Stimulated activated CD4-positive, alpha-beta T cell treated with anti-CD3 and anti-CD28 coated beads, Interleukin-15, amount 100 ng/mL, for 1 hour (primary cell): ENCODE measurements at places on chromosomes 2 and 18.

DNA sequence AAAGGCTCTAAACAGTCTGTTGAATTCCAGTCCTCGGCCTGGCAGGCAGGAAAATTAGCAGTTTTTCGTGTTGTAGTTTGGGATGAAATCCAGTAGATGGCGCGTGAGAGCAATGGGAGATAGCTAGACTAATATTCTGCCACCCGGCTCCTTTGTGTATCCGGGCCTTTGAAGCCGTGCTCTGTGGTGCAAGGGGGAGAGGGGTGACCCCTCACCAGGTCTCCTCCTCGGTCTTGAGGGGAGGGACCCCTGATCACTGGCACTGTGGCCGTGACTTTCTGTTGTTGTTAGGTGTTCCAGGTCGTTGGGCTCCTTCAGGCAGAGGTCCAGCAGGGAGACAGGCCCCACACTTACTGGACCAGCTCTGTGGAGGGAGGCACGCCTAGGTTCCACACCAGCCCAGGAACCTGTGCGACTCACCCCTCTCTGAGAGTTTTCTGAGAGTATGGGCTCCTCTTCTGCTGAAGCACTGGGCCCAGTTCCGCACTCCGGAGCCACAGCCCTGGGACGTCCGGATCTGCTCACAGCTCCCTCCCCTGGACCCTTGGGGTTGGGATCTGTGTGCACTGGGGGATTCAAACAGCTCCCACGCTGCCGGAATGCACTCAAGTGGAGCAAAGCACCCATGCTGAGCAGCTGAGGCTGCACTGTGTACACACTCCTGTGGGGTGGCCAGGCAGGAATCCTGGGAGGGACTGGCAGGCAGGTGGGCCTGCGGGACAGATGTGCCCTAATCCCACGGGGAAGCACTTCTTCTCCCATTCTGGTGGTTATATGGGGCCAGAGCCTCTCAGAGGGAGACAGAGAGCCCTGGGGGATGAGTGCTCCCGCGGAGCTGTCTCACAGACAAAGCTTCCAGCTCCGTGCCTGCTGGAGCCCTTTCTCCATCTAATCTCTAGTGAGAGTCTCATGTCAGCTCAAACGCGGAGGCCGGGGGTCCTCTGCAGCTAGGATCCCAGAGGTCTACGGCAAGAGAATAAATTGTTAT, 8.8 kb downstream of the GKN2 start:
- peak; percentile 15 for DNase-seq

DNA sequence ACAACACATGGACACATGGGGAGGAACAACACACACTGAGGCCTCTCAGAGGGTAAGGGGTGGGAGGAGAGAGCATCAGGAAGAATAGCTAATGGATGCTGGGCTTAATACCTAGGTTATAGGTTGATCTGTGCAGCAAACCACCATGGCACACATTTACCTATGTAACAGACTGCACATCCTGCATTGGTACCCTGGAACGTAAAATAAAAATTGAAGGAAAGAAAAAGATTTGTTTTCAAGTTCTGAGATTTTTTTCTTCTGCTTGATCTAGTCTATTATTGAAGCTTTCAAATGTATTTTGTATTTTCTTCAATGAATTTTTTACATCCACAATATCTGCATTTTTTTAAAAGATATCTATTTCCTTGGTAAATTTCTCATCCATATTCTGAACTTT, 59.3 kb upstream of the SLC4A10 start:
- no peak for DNase-seq

- DNase-seq = no peak
These were observed 281.1 kb upstream of the POU3F3 start for GRCh38 chr2:104572834-104573233.

DNA sequence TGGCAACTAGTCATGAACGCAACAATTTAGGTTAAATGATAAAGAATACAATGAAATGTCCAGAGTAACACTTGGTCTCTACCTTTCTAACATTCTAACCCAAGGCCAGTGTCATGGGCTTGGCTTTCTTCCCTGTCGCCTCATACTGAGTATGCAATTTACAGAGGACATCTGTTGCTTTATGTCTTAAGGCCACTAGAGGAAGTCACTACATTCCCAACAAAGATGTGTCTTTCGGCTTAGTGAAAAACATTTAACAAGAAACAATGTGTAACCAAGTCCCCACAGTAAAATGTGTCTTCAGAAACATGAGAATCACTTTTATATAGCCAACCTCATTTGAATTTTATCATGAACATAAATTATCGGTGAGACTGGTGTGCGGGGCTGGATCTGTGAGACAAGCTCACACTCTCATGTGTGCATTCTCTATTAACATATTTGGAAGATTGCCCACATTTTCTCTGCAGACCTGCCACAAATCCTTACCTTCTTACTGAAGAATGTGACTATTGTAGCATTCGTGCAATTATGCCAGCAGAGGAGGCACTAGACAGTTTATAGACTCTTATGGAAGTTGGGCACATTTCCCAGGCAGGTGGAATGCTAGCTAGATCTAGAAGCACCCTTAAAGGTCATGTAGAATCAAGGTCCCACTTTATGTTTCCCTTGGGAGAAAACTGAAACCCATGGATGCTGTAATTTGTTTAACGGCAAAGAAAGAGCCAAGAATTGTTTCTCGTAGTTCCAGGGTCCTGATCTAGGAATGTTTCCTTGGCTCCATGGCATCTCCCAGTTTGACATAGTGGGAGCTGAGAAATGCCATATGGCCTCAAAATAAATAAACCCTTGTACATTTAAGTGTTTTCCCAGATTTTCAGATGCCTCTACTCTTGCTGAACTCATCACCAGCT, 101.8 kb downstream of the CD226 start:
- no peak for DNase-seq

DNA sequence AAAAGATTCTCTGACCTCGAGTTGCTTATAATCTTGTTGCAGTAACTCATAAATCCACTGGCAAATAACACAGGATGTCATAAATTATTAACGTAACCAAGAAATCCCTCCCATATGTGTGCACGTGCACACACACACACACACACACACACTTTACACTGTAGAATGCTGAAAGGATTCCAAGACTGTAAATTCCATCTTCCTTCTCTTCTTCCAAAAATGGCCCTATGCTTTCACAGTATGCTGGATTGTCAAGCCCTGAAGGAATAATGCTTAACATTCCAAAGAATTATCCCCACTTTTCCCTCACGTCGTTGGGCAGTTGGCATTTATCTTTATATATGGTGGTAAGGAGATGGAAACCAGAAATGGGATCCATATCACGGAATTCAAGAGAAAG, 117.5 kb upstream of the CRIM1 start:
- DNase-seq = no peak

GRCh38 chr18:22346401-22346952, 71.2 kb downstream of the CTAGE1 start:
- no peak for DNase-seq

DNA sequence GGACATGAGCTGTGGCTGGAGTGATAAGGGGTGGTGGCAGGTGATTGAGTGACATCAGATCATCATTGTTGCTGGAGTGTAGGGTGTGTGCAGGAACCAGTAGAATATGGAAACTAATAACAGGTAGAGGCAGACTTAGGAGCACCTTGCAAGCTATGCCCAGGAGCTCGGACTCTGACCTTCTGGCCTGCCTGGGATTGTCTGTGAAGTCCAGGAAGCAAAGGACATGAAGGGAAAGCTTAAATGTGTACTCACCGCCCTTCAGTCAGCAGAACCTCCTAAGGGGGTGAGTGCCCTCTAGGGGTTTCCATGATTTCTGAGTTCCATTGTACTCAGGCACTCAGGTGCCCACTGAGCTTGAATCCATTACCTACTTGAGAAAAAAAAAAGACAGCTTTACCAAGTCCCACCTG, 104.2 kb downstream of the CRIM1 start:
- DNase-seq = no peak

DNA sequence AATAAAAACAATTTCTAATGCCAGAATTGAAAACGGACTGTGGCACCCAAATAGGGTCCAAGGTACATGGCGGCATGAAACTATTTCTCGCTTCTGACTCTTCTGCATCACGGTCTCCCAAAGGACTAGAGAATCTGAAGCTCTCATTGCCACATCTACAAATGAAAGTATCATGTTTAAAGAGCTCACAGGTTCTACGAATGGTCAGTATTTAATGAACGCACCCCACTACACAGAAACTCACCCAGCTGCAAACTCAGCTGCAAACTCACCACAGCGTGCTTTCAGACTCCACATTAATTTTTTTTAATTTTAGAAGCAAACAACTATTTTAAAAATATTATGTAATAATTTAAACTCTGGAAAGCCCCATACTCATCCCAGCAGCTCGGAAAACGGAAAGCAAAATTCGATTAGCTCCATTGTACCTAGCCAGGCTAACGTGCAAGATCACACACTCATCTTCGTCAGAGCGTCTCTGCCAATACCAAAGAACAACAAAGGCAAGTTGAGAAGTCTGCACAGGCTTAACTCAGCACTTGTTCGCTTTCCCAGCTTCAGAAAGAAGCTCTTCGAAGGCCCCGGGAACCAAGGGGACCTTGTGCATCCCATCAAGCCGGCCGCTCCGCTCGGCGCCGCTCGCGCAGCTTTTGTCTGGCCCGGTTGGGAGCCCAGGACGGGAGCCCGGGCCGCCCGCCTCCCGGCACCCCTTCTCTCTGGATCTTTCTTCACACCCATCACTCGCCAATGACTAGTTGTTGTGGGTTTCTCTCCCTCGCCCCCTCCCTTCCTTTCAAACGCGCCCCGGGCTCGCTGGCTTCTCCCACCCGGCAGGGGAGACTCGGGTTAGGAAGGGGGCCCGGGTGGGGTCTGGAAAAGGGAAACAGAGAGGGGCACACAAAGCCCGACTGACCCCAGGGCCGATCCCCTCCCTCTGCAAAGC, 785 bp downstream of the CLASP1 start:
- DNase-seq = no peak

DNA sequence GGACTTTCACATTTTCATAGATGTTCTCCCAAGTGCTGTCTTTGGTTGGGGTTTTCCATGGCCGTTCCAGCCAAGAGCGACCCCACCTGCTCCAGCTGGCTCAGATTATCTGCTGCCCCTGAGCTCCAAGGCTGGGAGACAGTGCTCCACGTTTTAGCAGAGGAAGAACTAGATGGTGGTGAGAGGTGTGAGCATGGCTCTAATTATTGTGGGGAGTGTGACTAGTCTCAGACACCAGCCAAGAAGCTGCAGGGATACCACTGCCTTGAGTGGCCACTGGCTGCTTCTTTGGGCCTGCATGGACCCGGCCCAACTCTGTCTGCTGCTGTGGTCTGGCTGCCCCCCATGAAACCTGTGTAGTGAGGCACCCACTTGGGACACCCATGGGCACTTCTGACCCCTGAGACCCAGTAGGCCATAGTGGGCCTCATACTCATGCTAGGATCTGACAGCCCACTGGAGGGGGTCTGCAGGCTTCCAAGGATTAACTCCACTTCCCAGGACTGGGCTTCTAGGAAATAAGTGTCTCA, 2.8 kb upstream of the NCL start:
- DNase-seq = no peak

GRCh38 chr2:198374375-198375082, 570.1 kb downstream of the PLCL1 start:
- no peak for DNase-seq

GRCh38 chr18:1530650-1531049, 626.0 kb downstream of the ADCYAP1 start:
- no peak for DNase-seq

DNA sequence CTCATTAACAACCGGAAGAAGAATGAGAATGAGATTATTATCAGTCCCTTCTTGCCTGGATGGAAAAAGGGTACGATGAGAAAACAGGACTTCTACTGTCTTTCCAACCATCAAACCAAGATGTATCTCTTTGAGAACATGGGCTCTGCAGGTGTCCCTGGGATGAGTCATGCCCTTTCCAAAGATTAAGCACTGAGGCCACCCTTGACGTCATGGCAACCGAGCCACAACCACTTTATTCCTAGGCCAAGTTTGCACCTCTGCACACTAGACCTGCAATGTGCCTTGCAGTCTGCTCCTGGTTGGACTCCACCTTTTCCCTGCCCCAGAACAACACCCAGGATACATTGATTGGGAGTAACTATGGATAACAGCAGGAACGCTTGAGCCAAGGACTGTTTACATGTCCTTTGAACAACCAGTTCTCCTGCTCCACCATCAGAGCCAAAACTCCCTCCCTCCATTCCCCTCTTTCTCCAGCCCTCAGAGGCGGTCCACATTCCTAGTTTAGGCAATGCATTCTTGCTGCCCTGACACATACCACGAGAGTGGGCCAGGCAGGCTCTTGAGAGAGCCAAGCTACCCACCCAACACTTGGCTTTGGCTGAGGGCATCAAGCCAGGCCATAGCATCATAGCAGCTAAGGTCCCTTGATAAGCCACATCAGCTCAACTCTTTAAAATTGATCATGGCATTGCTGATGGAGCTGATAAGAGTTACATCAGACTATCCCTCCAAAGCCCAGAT, 310.7 kb downstream of the TNS1 start:
- DNase-seq = no peak

DNA sequence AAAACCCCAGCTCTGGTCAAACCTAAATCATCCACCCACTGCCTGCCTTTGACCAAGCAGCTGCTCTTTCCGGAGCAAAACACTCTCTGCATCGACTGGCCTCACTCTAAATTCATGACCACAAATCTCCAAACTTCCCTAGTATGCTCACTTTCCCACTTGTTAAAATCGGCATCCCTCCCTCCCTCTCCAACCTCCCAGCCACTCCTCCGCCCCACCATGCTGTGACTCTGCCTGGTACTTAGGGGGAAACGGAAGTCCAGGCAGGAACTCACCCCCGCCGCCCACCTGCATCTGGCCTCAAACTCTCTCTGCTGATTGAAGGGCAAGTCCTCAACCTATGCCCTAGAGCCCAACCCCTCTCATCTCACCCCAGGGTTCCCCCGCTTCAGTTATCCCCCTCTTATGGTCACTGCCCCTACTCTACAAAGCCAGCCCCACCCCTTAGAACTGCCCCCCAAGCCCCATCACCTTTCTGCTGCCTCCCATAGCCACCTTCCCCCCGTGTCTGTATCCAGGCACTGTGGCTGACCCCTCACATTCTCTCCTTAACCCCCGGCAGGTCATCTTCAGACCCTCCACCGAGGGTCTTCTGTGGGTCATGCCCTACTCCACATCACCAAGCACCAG, 3.8 kb upstream of the ADRA2B start:
- DNase-seq = no peak

DNA sequence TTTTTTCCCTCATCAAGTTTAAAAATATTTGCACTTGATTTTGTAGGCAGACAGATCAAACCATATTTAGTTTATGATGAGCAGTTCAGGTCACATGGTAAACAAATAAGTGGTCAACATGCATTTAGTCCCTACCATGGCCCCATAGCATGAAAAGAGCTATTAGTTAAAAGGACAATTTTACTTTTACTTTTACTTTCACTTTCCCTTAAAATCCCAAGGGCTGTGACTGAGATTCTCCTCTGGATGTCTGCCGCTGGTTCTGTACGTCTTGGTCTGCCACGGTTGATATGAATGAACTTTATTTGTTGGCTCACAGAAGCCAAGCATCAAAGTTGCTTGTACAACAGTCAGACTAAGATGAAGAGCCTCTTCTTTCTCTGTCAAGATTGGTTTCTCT, 626.2 kb upstream of the CDH7 start:
- no peak for DNase-seq

DNA sequence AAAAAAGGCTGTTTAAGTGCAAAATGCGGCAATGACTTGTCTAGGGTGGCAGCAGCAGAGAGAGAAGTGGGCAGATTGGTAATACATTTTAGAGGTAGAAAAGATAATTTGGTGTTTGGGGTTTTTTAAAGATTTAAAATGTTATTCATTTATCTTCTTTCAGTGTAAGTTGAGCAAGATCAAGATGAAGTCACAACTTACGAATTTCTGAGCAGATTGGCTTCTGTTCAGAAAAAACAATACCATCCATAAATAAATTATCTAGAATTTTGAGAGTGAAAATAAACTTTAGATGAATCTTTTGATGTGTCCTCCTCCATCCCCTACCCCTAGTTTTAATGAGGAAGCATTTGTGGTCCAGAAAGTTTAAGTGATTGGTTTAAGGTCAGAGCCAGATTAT, 47.9 kb upstream of the FAM171B start:
- DNase-seq = no peak
